ENCODE measurements at places on chromosomes 1 and 21.

GRCh38 chr1:15347182-15347581 lies 62.5 kb upstream of the EFHD2 start:
- no peak for DNase-seq

- DNase-seq: no peak
Observed at GRCh38 chr1:89361681-89362080, 2.2 kb upstream of the GBP6 start.

- no peak for DNase-seq
Observed at GRCh38 chr1:233144434-233144833, 151.1 kb downstream of the PCNX2 start.

DNA sequence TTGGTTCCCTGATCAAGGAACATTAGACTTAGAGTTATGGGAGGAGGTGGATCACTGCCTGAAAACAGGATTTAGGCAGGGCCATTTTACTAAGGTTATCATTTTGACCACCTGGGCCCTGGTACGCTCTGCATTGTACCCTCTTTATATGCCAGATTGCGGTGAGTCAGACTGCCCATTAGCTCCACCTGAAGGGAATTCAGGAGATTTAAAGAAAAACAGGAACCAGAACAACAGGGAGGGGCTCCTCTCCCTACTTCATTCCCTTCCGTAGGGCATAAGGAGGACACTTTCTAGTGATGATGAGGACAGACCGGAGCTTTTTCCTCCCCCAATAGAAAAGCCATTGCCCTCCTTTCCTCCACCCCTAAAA lies 20.6 kb upstream of the ITLN1 start:
- DNase-seq: no peak

GRCh38 chr1:38487396-38487795 lies 372.2 kb downstream of the RRAGC start:
- no peak for DNase-seq

DNA sequence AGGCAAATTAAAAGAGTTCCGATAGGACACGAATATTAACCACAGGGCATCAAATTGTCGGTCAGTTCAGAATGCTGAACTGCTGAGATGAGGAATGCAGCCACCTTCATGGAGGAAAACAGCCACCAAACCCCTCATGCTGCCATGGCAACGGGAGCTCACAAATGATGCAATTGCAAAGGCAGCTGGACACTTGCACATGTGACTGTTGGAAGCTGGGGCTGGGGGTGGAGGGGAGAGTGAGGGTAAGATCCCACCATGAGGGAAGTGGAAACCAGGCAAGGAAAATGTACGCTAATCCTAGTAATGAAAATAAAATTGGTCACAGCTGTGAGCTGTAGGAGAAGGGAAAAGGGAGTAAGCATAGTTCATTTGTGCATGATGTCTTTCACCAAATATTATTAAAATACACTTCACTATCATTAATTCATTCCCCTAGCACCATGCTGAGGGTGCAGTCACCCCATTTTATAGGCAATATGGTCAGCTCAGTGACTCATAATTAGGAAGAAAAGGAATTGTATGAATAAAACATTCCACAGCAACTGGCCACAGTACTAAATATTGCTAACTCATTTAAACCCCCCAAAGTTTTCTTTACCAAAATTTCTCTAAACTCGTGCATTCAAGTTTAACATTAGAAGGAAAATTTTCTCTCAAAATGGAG lies 15.3 kb downstream of the BECN2 start:
- peak; percentile 44 for DNase-seq

GRCh38 chr1:67031121-67031858 lies 22.7 kb downstream of the SLC35D1 start:
- DNase-seq: no peak

- DNase-seq: no peak
Observed at GRCh38 chr1:98791498-98791897, 130.0 kb downstream of the SNX7 start.

DNA sequence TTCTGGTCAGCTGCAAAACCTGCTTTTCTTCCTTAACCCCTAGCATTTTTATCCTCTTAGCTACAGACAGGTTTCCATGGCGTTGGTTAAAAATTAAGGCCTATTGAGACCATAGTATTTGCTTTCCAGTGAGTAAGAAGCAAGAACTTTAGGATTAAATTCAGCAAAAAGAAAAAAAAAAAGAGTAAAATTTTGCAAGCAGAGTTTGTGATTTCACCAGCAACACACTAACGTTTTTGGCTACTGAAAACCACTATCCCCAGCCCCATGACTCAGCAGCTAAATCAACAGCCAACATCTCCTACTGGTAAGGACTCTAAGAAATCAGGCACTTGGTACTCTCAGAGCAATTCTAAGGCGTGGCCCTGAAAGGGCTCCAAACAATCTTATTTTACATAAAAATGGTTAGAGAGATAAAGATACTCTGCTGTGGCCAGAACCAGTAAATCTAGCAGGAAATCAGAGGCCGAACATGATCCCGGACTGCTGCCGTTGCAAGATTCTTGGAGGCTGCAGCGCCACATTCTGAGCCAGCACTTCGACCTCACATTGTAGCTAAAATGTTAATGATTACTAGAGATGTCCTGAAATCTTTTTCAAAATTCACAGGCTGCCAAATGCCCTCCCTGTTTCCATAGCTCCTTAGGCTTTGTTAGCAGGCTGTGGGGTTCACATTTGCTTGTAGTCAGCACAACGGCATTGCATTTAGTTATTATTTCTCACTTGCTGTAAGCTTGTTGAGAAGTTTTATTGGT lies 1.6 kb upstream of the ENO1 start:
- DNase-seq: peak; percentile 84

DNA sequence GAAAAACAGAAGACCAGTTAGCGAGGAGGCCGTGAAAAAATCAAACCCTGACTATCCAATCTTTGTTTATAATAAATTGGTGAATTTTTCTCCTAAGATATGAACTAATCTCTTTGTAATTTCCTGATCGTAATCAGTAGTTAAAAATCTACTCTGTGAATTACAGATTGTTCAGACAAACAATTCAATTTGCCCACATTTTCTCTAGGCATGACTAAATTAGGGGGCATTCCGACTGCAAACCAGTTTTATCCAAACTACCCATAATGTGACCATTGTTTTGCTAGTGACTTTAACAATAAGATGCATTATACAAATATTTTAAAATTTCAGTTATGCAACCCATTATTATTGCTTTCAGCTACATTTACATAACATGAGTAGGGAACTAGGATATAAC lies 546.9 kb upstream of the ADAMTS5 start:
- DNase-seq: no peak

- peak; percentile 10 for DNase-seq
Observed at GRCh38 chr21:17462276-17462981, 50.4 kb upstream of the CXADR start.

DNA sequence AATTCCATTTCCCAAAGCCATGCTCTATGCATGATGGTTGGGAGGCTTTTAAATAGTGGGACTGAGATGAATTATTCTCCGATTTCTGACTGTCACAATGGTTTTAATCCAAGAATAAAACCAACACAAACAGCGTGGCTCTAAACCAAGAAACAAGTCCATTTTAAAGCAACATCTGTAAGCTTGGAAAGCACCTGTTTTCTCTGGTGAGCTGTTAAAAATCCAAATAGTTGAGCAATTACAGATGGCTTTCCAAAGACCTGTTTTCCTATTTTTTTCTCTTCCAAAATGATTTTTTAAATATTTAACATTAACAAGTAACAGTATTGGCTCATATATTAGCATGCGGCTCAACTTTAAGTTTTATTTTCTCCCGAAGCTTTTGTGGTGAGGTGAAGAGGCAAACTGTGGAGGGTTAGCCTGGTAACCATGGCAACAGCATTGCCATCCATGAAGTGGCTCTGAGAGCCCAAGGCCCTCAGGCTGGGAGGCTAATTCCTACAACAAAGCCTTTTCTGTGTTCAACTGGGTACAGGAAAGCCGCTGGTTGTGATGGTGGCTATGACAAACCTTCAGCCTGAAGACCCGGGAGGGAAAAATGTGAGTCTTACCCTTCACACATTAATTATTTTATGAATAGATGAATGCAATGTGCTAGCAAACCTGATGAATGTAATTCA lies 56.7 kb upstream of the B3GALT5 start:
- no peak for DNase-seq

GRCh38 chr1:37255136-37255795 lies 219.1 kb upstream of the ZC3H12A start:
- peak; percentile 44 for DNase-seq

DNA sequence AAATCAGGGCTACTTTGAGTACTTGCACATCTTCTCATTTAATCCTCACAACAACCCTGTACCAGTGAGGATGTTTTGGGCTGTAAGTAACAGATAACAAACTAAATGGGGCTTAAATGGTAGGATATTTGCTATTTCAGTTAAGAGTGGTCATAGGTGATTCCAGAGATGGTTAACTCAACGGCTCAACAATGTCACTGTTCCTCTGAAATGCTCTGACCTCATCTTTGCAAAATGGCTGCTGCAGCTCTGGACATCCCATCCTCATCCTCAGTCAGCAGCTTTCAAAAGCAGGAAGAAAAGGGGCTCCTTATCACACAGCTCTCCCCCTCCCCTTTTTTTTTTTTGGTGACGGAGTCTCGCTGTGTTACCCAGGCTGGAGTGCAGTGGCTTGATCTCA lies 1.5 kb downstream of the LDLRAD2 start:
- no peak for DNase-seq

GRCh38 chr1:246506367-246506673 lies 759 bp downstream of the SMYD3 start:
- DNase-seq: no peak

DNA sequence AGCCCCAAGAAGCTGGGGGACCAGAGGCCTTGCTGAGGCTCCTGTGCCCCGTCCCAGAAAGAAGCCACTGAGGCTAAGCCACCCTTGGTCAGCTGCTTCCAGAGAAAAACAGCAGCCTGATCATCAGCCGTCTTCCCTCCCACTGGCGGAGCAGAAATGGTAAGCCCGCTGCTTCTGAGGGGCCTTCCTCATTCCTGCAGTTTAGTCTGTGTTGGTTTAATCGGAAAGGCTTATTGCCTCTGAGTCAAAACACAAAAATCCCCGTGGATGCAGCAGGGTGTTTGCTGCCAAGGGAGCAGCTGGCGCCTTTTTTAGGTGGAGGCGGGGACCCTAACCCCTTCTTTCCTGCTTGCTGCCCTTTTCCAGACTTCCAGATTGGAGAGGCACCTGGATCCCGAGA lies 33.9 kb downstream of the SPSB1 start:
- no peak for DNase-seq

DNA sequence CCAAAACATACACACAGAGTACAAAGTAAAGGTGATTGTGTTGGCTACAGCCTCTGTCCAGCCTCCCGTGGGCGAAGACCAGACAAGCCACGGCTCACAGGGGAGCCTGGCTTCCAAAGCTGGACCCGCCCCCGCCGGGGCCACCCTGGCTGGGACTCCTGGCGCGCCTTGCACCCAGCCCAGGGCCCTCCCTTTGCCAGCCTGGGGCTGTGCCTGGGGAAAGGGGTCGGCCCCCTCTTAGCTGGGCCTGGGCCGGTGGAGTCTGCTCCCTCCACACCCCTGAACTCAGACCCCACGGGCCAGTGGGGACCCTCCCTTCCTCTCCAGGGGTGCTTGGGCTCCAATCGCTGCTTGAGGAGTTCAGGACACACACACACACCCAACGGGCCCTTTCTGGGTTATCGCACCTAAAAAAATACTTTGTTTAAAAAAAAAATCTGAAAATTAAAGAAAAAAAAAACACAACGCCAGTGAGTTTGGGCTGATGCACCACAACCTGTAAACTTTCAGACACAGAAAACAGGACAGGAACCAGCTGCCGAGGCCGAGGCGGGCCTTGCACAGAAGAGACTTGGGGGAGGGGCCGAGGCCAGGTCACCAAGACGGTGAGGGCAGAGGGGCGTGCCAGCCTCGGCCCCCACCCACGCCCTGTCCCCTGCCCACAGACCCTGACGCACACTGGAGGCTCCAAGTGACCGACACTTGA lies 56.3 kb downstream of the KCNAB2 start:
- DNase-seq: no peak

GRCh38 chr1:187396226-187396625 lies 567.5 kb downstream of the PLA2G4A start:
- no peak for DNase-seq

- DNase-seq: no peak
Observed at GRCh38 chr1:27993241-27993640, 33.5 kb downstream of the XKR8 start.

DNA sequence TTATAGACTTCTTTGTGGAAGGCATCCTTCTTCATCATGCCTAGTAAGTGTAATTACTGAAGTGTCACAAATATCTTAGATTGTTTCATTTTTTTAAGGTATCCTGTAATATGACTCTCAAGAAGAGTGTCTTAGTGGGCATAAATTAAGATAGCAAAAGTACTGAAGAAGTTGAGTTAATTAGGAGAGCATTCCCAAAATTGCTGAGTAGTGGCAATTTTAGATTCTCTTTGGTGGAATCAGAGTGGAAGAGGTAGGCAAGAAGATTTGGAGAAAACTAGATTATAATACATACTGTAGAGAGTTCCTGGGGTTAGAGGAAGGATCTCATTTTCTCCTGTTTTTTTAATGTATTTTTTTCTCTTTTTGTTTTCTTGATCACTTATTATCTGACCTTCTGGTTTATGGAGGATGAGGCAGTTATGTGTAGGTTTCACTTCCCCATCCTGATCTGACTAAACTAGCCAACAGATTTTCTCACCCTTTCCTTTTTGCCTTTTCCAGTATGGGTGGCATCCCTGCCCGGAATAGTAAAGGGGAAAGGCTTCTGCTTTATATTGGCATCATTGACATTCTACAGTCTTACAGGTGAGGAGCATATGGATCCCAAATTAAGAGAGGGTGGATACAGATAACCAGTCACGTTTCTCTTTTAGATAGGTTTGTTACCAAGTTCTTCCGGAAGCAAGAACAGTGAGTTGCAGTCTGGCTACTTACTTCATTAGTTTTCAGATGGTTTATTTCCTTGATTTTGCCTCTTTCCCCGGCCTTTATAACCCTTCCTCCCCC lies 16.7 kb upstream of the PSMD4 start:
- no peak for DNase-seq

- no peak for DNase-seq
Observed at GRCh38 chr1:236524895-236525184, 1.1 kb downstream of the LGALS8 start.

GRCh38 chr1:231423648-231424047 lies 1.6 kb upstream of the EGLN1 start:
- no peak for DNase-seq

GRCh38 chr1:100528871-100529270 lies 9.1 kb upstream of the GPR88 start:
- DNase-seq: no peak

- DNase-seq: peak; percentile 77
Observed at GRCh38 chr1:204384636-204385352, 25.1 kb upstream of the PLEKHA6 start.

GRCh38 chr1:10541286-10541685 lies 66.5 kb downstream of the PEX14 start:
- no peak for DNase-seq

DNA sequence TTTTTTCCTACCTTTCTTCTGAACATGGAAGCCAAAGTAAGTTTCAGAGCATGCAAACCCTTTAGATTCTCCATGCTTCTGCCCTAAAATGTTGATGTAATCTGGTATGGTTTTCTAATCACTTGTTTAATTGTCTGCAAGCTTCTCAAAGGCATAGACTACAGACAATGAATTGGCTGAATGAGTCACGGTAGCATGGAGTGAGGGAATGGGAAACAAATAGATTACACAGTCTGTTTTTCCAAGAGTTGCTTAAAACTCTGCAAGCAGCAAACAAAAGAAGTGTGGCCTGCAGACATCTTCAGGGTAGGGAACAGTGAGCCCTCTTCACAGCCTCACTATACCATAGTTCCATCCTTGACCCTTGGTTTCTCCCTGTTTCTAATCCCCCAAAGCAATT lies 326.0 kb downstream of the BARHL2 start:
- DNase-seq: no peak
